ENCODE measurements at places on chromosomes 1 and 21. TPM values are rescaled to one million over a fixed set of nuclear protein-coding genes. Genes with fewer than 3 reads are reported as not detected.

Gene SYT2
- total RNA-seq, result not detected

Gene PEX14
- total RNA-seq, result 12.8 TPM

Gene SHE
- 17.9 TPM for total RNA-seq

Gene KCNE2
- total RNA-seq, result not detected

Gene IL23R
- not detected for total RNA-seq

Gene PCSK9
- 0.32 TPM for total RNA-seq

Gene F13B
- not detected for total RNA-seq

Gene TACSTD2
- 19.1 TPM for total RNA-seq

Gene TRPM2
- 7.7 TPM for total RNA-seq

Gene LCE3E
- not detected for total RNA-seq

GRCh38 chr1:11158720-11159321, 30.3 kb upstream of the ANGPTL7 start:
- DNase-seq, result no peak

GRCh38 chr21:31443736-31444521, 99.9 kb upstream of the TIAM1 start:
- no peak for DNase-seq

DNA sequence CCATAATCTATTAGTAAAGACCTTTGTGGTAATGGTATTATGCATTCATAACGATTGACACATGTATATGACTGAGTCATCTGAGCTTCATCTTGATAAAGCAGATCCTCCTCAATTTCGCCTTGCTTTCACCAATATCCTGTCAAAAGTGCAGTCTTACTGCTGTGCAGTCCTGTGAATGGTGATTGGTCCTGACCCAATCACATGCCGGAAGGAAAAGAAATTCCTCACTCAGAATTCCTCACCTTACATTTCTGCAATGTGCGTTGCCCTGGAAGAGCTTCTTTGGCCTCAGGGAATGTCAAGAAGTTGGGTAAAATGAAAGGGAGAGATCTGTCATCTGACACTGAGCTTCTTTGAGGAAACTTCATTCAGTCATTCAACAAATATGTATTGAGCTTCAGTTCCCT, 121.0 kb upstream of the TSPAN2 start:
- no peak for DNase-seq

- no peak for DNase-seq
These were observed 941 bp upstream of the TBCE start for GRCh38 chr1:235366286-235366685.

DNA sequence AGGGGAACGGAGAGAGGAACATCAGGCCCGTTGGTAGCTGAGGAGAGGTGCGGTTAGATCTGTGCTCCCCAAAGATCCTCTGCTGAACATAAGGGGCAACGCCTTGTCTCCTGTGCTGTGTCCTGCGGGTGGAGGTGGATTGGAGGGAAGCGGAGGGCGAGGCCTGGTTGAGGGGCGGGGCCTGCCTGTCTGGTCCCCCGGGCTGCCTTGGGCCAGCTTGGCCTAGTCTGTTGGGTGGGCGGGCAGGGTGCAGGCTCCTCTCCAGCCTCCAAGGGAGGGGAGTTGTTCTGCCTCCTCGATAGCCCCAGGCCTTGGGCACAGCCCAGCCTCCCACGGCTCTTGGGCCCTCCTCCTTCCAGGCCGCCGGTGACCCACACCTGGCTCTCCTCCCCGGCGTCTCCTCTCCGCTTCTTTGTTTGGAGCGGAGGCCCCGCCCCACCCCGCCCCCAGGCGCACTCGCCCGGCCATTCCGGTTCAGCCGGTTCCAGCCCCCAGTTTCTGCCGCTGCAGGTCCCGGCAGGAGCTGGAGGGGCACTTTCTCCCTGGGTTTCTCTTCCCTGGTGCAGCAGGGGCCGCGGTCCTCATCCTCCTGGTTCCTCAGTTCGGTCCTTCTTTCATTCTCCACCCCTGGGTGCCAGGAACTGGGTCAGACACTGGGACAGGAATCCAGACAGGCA, 19.4 kb downstream of the PTPRF start:
- DNase-seq, result no peak

DNA sequence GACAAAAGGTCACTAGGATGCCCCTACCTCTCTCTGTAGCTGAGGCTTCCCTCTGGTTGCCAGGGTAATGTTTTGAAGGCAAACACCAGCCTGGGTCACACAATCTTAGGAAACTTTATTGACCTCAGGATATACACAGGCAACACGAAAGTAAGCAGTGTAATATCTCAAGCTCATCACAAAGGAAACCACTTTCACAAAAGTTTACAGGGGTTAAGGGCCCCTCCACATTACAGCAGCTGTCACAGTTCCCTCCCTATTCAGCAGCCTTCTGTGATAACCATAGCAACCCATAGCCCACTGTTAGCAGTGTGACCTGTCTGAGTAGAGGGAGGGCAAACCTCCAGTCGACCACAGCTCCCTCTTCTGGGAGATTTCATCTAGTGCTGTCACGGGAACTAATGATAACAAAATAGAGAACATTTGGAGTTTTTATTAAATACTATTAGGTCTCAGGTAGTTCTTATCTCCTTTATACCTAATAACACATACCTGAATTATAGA, 149.8 kb downstream of the PTPRC start:
- DNase-seq, result no peak

DNA sequence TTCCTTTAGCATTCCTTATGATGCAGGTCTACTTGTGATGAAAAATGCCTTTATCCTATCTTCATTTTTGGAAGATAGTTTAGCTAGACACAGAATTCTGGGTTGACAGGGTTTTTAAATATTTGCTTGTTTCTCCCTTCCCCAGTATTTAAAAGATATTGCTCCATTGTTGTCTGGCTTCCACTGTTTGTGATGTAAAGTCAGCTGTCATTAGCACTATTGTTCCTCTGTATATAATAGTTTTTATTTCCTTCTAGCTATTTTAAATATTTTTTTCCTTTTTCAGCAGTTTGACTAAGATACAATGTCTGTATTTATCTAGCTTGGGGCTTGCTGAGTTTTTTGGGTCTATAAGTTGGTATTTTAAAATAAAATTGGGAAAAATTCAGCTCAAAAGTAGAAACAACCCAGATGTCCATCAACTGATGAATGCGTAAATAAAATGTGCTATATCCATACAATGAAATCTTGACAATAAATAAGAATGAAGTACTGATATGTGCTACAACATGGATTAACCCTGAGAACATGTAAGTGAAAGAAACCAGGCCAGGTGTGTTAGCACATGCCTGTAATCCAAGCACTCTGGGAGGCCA, 11.2 kb downstream of the IFT25 start:
- DNase-seq, result no peak

- DNase-seq, result no peak
These were observed 32.2 kb downstream of the TFAP2E start for GRCh38 chr1:35605071-35605866.

- no peak for DNase-seq
These were observed 196.1 kb upstream of the FGGY start for GRCh38 chr1:59100708-59101374.

- DNase-seq, result peak; percentile 56
These were observed 9.3 kb downstream of the SLC26A9 start for GRCh38 chr1:205933671-205934618.

DNA sequence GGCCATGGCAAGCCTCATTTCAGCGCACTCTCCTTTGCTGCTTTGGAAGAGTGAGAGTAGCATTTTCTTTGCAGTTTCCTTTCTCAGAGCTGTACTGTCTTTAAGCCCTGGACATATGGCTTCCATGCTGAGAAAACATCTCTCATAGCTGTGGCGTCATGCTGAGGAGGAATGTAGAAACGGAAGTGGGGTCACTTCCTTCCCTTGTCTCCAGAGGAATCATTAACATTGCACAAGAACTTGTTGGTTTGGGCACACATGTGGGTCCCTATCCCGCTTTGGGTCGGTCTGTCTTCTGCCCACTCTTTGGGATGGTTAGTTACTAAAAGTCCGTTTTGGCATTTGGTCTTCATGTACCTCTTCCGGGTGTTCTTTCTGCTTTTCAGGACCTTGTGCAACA, 5.6 kb downstream of the MFN2 start:
- DNase-seq, result no peak

DNA sequence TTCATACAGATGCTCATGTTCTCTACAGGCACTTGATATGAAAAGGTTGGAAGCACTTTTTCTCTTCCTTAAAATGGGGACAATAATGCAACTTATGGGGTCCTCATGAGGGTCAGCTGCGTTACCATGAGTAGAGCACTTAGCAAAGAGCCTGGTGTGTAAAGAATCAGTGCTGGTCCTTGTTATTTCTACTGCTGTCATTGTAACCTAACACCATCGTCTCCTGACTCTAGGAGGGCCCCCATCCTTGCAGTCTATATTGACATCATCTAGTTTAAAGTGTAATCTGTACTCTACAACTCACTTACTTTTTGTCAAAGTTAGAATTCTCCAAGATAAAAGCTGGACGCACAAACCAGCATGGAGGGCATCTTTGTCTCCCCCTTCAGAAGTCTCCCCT, 2.4 kb downstream of the CAPN9 start:
- no peak for DNase-seq

DNA sequence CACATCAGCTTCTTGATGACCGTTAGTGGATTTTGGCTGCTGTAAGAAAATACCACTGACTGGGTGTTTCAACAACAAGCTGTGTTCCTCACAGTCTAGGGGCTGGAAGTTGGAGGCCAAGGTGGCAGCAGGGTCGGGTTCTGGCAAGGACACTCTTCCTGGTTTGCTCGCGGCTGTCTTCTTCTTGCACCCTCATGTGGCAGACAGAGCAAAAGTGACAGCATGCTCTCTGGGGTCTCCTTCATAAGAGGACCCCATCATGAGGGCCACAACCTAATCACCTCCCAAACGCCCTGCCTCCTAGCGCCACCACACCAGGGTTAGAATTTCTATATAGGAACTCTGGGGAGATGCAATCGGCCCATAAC, 18.6 kb upstream of the TSPEAR start:
- DNase-seq, result peak; percentile 42

- peak; percentile 74 for DNase-seq
These were observed 30.0 kb upstream of the EPS8L3 start for GRCh38 chr1:109793486-109794318.

GRCh38 chr1:95375174-95375573, 141.2 kb downstream of the RWDD3 start:
- no peak for DNase-seq

DNA sequence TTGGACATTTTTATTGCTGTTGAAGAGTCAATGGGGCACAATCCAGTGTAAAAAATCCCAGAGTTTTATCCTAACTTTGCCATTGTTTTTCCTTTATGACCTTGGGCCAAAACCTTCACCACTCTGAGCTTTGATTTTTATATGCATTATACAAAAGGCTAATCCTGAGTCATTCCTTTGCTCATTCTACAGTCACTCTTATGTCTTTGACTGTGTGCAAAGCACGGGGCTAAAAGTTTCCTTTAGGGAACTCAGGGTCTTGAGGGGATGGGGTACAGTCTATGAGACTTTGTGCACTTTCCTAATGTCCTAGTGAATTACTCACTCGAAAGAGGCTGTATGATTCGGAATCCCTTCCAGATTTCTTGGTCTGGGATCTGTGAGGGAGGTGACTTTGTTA, 543.2 kb upstream of the CAMK1G start:
- DNase-seq, result no peak

GRCh38 chr1:15786581-15786980, 20.9 kb downstream of the UQCRHL start:
- DNase-seq, result peak; percentile 87

GRCh38 chr1:54287801-54288211, 87.8 kb downstream of the MRPL37 start:
- DNase-seq, result no peak

DNA sequence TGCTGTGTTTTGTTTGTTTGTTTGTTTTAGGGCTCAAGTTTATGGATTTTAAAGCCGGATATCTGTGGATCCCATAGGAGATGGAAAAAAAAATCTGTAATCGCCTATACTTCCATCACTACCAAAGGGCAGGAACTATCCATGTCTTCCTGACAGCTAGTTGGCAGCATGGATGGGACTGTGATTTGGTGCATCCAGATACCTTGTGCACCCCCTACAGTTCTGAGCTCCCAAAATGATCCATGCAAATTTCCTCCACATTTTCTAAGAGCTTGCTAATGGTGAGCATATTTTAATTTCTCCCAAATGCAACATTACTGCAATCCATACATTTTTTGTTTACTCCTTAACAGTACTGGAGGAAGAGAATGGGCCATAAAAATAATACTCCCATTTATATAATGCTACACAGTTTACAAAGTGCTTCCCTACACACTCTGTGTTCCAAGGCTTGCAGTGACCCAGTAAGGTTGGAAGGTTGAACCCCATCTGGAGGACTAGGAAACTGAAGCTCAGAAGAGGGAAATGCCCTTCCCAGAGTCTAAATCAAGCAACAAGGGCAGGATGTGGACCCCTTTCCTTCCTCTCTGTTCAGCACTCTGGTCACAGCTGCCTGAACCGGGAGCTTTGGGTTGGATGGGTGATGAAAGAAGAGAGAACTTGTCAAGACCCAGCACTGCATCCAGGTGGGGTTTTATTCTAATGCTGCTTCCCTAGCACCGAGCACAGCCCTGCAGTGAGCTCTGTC, 48.0 kb downstream of the CAPN8 start:
- no peak for DNase-seq

DNA sequence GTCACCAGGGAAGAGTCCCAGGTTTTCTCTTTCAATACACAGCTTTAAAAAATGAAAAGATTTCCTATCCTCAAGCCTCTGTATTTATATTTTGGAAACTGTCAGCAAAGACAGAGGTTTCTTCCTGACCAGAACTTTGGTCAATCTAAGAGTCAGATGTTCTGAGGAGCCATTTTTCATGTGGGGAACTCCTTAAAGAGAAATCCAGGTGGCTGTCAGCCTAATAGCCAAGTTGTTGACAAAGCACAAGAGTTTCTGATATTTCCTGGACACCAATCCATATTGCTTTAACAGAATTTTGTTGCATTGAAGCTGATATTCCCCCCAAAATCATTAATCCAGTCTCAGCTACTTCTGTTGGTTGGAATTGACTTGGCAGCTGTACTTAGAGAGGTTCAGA, 318.6 kb upstream of the NFIA start:
- DNase-seq, result no peak

- DNase-seq, result no peak
These were observed 6.6 kb downstream of the PEF1 start for GRCh38 chr1:31637915-31638673.

DNA sequence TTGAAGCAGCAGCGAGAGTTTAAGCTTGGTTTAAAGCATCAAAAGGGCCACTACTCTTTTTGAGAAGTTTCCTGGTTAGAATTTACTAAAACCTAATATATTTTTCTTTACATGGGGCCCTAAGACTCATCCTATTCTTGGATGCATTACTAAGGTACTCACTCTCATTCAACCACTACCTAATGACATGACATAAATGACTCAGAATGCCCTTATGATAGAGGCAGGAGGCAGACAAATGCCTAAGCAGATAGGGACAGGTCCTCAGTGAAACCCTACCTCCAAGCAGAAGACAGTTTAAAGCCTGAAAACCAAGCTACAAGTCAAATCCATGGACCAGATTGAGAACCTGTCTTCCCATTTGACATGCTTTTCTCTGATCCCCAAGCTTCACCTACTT, 34.3 kb upstream of the SLC35A3 start:
- DNase-seq, result no peak

- DNase-seq, result no peak
These were observed 29.0 kb downstream of the DUSP10 start for GRCh38 chr1:221712776-221713431.

GRCh38 chr1:180270530-180271271, 40.6 kb downstream of the LHX4 start:
- peak; percentile 73 for DNase-seq
